ENCODE measurements at places on chromosomes 7 and 10.

DNA sequence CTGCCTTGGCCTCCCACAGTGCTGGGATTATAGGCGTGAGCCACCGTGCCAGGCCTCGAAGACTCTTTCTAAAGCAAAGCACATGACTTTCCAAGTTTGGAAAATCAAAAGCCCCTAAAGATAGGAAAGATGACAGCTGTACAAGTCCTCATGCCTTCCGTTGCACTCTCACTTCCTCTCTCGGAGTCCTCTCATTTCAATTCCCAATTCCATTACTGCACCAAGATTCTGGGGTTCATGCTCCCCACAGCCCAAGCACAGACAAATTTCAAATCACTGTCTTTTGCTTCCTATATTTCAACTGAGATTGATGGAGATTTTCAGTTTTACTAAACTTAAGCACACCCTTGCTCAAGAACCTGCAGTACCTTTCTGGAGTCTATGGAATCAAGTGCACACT lies 10.9 kb upstream of the PLAU start:
- DNase-seq, result no peak

- peak; percentile 81 for DNase-seq
Measured at GRCh38 chr10:104353325-104354048, at the start of gene CFAP58. CFAP58 (plus strand) TSS chr10:104353833; CDS start chr10:104353898, 65 bp downstream.

DNA sequence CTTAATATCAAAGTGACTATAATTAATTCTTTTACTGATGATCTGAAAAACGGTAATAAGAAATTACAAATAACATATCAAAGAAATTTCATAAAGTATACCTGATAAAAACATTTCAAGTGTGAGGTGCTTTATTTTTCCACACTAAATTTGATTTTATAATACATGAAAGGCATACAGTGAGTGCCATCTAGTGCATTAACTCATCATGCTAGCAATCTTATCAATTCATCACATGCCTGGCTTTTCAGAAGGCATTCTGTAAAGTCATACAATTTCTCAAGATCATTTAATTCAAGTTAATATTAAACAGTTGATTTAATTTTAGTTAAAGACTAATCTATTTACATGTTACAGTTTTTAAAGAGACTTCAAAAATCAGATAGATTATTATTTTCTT lies 1020.9 kb downstream of the GATA3 start:
- DNase-seq, result no peak

DNA sequence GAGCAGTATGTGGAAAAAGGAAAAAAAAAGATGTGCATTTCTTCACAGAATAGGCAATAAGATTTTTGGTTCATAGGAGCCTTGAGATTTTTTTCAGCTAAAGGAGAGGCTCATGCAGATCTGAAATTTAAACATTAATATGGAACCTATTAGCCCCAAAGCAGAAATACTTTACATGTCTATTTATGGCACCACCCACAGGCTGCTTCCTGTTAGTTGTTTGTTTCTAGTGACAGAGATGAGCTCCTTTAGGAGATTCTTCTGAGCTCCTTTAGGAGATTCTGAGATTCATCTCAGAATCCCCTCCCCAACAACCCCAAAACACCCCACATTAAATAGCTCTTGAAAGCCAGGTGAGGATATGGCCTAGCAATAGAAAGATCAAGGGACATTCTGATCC lies 27.9 kb upstream of the HPS1 start:
- no peak for DNase-seq

- DNase-seq, result peak; percentile 71
Measured at GRCh38 chr10:33155720-33156638, 178.5 kb downstream of the NRP1 start.

DNA sequence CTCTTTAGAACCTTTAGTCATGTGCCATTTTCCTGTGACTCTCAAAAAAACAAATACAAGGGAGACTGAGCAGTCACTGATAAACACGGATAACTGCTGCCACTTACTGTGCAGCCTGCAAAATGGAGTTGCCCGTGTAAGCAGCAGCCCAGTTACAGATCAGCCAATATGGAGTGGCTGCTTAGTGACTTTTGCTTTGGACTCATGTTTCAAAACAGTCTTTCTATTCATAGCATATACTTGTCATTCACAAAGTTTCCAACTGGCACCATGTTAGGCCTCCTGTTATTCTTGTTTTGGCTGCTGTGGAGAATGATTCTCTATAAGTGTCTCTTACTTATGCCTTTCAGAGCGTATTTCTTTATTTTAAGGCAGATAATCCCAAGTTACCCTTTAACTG lies 3.0 kb downstream of the FAM204A start:
- no peak for DNase-seq

GRCh38 chr10:129799942-129800341 lies 164.1 kb downstream of the EBF3 start:
- no peak for DNase-seq

DNA sequence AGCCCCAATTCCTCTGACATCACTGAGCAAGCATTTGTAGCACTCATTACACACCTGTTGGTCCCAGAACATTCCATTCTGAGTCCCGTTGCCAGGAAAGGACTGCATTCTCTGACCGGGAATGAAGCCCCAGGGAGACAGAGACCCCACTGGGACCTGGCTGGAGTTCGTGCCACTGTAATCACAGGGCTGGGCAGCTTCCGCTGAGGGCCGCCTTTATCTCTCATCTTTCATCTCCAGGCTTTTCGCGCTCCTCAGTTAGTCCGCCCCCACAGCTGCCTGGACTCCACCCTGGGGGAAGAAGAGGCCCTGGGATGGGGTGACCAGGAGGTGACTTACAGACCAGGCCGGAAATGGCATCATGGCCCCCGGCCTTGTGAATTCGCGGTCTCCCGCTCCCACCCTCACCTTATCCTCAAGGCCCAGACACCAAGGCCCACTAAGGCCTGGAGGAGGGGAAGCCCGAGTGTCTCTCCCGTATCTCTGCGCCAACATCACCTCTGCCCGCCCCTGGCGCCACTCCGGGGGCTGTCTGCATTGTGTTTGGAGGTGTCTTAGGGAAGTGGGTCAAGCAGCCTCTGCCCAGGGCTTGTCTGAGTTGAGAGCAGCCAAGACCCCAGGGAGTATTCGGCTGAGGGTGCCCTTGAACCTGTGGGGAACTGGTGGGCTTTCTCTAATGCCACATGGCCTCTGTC lies 75.4 kb downstream of the PROSER2 start:
- DNase-seq, result no peak

- DNase-seq, result no peak
Measured at GRCh38 chr10:49171326-49172060, 16.7 kb downstream of the TMEM273 start.

DNA sequence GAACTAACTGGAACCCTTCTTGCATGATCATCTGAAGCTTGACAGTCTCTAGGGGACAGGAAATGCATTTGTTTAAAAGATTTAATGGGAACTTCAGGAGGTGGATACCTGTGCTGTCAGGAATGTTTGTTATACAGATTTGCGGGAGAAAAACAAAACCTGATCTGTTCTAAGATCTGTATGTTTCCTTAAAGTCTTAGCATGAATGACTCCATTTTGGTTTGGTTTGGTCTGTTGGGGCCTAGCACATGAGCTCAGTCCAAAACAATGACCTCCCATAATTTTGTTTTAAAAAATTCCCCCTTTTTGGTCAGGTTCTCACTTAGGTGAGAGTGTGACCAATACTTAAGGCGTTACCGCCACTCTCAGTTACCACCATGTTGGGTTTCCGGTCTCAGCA lies 138.7 kb downstream of the AKR1D1 start:
- no peak for DNase-seq

- no peak for DNase-seq
Measured at GRCh38 chr7:26081638-26082037, 70.4 kb upstream of the NFE2L3 start.

DNA sequence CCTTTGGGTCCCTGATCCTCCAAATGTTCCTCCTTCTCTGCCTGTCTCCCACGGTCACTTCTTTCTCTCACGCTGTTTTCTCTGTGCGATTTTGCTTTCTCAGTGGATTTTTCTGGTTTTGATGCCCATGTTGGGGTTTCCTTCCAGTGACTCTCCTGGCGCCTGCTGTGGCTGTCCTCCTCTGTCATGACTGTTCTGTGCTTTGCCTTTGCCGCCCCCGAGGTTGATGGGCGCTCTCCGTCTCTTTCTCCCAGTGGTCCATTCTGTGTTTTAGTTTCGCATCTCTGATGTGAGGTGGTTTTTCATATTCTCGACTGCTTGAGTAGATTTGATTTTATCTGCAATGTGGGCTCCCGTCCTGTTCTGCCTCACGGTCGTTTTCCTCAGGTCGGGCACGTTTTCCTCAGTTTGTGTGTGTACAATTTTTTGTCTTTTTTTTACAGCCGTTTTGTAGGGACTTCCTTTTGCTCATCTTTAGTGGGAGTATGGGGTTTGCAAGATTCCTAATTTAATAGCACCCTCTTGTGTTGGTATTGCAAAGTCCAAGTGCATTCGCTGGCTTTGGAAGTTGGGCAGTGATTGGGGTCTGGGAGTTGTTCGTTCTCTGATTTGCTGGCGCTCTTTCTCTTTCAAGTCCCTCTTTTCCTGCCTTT lies 100.0 kb downstream of the INPP5A start:
- DNase-seq, result peak; percentile 69

DNA sequence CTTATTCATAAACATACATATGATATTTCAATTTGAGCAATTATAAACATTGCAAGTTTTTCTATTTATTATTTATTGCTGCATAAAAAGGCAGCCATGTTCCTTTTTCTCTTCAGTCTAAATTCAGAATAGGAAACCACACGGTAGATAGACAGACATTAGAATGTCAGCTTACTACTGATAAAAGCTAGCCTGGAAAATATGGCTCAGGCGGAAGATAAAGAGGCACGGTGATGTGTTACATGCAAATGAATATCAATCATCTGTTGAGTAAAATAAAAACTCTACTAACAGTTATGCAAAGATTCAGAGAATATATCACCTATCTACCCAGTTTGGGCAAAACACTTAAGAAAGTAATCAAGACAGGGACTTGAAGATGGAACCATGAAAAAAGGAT lies 73.5 kb upstream of the PDSS1 start:
- no peak for DNase-seq

DNA sequence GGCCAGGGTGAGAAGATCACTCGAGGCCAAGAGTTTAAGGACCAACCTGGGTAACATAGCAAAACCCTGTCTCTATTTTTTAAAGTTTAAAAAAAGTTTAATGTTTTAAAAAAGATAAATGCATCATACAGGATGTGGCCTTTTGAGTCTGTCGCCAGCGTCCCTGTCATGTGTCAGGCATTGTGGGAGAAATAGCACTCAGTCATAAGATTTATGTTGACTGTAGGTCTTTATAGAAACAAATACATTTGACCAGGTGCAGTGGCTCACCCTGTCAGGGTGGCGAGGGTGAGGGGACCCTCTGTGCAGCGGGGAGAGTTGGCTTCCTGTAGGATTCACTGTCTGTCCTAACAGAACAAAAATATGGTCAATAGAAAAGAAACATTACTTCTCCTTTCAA lies 63.5 kb upstream of the SH2B2 start:
- DNase-seq, result no peak

GRCh38 chr10:79063661-79064492 lies 4.9 kb upstream of the ZMIZ1 start:
- DNase-seq, result no peak

GRCh38 chr7:20438694-20439376 lies 108.1 kb downstream of the ITGB8 start:
- no peak for DNase-seq

- no peak for DNase-seq
Measured at GRCh38 chr7:1761774-1762173, 91.7 kb downstream of the ELFN1 start.

- DNase-seq, result no peak
Measured at GRCh38 chr10:49180444-49180860, 7.7 kb downstream of the TMEM273 start.

DNA sequence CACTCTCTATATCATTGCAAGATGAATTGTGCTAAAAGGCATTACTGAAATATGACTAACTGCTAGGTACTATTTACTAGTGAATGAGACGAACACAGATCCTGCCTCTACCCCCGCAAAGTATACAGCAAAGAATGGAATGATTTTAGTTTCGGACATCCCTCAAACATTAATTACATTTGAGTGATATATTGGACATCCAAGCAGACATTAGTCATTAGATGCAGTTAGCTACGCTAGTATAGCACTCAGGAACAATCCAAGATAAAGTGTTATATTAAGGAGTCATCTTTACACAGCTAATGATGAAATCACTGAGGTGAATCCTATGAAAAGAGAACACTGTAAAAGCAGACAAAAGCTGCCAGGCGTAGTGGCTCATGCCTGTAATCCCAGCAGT lies 7.3 kb upstream of the TAF3 start:
- no peak for DNase-seq

GRCh38 chr7:123783820-123784219 lies 35.0 kb upstream of the WASL start:
- DNase-seq, result no peak

- DNase-seq, result no peak
Measured at GRCh38 chr10:753530-753929, 64.1 kb upstream of the DIP2C start.

GRCh38 chr10:132691711-132692153 lies 94.2 kb downstream of the NKX6-2 start:
- DNase-seq, result no peak

GRCh38 chr7:81684514-81685269 lies 85.2 kb downstream of the HGF start:
- peak; percentile 100 for DNase-seq

DNA sequence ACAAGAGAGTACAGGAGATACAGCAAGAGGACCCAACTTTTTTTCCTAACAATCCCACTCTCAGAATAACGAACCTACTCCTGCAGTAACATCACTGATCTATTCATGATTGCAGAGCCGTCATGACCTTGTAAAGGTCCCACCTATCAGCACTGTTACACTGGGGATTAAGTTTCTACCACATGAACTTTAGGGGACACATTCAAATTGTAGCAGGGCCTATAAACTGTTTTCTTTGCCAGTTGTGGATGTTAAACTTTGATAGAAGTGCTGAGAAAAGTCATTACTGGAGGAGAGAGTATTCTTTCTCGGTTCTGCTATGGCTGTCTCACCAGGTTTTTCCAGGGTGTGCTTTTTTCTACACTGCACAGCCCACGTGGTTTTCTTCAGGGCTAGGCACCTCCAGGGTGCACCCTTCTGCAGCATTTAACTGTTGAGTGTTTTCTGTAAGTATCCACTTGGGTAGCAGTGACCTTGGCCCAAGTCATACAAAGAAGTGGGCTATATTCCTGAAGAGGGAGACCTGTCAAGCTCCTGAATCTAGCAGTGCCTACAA lies 131.6 kb upstream of the AHR start:
- DNase-seq, result no peak

DNA sequence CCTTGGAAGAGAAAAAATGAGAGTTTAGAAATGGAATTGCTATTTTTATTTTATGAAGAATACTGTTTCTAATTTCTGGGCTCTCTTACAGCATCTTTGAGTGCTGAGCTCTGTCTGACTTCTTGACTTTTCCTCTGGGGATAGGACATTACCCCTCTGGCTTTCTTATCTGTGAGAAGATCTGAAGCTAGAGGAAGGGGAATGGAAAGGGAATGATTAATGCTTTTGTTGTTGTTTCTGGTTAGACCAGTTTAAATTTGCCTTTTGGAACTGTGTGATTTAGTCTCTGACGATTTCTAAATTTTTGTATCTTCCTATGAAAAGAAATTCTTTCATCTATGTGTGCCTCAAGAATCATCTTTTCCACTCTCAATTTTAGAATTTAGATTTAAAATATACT lies 811.4 kb downstream of the REEP3 start:
- DNase-seq, result no peak
